ENCODE measurements at places on chromosomes 1 and 21. TPM values are rescaled to one million over a fixed set of nuclear protein-coding genes. Genes with fewer than 3 reads are reported as not detected.

Gene PHGDH
- 162 TPM for total RNA-seq

Gene SLC26A9
- total RNA-seq = under 0.01 TPM

GRCh38 chr1:17984583-17984982, 123.0 kb upstream of the IGSF21 start:
- no peak for DNase-seq

DNA sequence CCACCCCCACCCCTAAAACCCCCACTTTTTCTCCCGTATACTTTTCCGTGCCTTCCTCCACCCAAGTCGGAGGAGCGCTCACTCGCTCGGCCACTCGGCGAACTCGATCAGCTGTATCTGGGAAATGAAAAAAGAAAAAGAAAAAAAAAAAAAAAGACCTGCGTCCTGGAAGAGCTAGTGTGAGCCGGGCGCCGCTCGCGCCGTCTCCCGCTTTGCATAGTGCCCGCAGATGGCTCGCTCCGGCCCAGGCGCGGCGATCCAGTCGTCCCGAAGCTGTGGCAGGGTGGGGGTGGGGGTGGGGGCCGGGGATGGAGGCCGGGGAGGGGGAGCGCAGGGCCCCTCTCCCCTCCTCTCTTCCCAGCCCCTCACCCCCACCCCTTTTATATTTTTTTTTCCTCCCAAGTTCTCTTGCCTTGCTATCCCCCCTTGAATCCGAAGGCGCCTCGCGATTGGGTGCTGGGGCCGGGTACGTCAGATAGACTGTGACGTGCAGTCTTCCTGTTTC, 299 bp upstream of the PROX1 start:
- DNase-seq = no peak

GRCh38 chr1:199422206-199422605, 605.3 kb upstream of the NR5A2 start:
- peak; percentile 55 for DNase-seq

DNA sequence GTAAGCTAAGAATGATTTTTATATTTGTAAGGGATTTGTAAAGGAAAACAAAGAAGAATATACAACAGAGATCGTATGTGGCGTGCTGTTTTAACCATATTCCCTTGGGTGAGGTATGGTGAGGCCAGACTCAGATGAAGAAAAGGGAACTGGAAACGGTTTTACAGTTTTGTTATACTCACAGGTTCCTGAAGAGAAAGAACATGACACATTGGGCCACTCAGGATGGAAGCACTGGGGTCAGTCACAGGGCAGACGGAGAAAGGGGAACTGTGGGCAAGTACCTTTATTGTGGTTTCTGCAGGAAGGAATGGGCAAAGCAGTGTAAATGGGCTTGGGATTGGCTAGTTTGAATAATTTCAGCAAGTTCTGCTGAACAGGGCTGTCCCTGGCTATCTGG, 177.4 kb downstream of the LBR start:
- DNase-seq = no peak

Gene ADAMTSL4
- 0.56 TPM for total RNA-seq

DNA sequence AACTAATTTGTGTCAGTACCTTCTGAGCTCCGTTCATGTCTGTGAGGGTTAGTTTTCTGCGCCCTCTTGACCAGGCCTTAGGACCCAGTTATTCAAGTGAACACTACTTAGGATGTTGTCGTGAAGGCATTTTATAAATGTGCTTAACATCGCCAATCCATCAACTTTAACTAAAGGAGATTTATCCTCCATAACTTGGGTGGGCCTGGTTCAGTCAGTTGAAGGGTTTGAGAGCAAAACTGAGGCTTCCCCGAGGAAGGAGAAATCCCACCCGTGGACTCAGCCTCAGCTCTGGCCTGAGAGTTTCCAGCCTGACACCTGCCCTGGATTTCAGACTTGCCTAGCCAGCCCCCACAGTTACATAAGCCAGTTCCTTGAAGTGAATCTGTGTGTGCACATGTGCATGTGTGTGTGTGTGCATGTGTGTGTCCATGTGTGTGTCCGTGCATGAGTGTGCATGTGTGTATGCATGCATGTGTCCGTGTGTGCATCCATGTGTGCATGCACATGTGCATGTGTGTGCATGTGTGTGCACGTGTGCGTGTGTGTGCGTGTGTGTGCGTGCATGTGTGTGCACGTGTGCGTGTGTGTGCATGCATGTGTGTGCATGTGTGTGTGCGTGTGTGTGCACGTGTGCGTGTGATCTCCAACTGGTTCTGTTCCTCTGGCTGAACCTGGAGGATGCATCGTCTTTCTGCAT, 62.1 kb upstream of the PDE9A start:
- DNase-seq = no peak

GRCh38 chr1:175646439-175647209, 96.8 kb downstream of the TNR start:
- DNase-seq = no peak

Data from IMR-90 (cell line).